ENCODE measurements at places on chromosomes 13 and 19.

DNA sequence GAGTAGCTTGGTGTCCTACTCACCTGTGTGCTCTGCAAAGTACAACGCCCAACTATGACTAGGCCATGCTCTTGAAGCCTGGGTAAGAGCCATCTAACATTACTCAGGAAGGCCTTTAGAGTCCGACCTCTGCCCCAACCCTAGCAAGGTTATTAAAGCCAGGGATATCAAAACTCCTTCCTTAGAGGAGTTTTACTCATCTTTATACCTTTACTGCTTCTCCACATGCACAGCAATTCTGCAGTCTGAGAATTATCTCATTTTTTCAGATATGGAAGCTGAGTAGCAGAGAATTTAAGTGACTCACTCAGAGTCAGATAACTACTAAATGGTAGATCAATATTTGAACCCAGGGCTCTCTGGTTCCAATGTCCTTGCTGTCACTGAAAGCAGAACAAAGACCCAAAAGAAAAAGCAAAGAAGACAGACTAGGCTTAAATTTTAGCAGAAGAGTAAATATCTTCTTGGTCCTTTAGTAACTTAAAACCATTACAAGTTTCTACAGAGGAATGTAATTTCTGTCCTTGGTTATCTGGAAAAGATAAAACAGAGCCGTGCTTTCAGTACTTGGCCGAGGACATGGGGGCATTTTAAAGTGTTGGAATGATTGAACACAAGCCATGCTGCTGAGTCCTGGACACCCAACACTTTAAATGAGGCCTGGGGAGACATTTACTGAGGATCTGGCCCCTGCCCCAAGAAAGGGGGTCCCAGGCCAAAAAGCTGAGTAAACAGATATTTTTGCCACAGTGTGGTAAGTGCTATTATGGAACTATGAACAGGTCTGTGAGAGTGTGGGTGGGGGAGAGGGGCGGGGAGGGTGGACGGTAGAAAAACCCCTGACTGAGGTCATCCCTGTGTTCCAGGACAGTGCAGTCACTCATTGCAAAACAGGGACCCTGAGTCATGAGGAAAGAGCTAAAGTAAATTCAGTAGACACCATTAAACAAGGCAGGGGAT lies 18.4 kb upstream of the KPNA3 start:
- no peak for DNase-seq

DNA sequence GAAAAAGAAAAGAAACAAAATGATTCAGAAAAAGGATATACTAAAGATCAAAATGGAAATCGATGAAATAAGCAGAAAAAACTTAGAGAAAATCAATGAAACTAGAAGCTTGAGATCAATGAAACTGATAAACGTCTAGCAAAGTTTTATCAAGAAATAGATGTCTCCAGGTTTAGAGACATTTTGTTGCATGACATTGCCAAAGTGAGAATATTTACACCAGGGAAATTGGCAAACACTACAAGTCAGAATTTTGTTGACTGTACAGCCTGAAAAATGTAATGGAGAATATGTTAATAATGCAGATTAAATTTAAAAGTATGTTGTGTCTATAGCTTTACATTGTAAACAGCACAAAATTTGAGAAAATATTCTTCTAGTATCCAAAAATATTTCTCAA lies 5.3 kb upstream of the ZNF599 start:
- no peak for DNase-seq

DNA sequence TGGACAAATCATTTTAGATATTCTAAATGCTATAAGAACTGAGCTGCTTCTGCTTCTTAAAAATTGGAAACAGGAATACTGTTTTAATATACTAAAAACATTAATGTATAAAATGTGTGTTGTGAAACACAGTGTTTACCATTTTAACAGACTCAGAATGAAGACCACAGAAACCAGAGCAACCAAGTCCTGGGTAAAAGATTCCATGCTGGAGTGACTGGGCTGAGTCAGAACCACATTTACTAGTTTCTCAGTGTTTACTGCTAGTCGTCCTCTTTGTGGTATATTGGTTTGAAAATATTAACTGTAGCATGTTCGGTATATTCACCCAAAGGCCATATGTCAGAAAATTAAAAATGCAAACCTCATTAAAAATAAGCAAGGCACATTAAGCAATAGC lies 31.9 kb downstream of the ANKRD10 start:
- DNase-seq = no peak

DNA sequence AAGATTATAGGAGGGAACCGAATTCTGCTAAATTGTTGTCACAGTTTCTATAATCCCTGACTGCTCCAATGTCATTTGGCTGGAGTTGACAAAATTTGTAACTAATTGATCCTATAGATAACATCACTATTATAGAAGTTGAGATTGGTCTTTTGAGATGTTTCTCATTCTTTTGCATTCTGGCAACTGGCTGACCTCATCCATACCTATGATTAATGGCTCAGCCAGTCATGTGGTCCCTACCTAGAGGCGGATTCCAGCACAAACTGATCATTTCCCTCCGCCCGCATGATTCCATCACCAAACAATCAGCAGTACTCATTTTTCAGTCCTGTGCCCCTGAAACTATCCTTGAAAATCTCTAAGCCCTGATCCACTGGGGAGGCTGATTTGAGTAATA lies 4.2 kb downstream of the PSG2 start:
- DNase-seq = no peak

GRCh38 chr19:49117677-49118564 lies 1.0 kb downstream of the C19orf73 start:
- DNase-seq = no peak

GRCh38 chr13:52852444-52852843 lies 4.0 kb upstream of the PCDH8 start:
- DNase-seq = no peak

GRCh38 chr13:83498481-83499190 lies 383.6 kb downstream of the SLITRK1 start:
- DNase-seq = no peak

- no peak for DNase-seq
Observed at GRCh38 chr13:75910591-75910990, 274.5 kb downstream of the LMO7 start.

DNA sequence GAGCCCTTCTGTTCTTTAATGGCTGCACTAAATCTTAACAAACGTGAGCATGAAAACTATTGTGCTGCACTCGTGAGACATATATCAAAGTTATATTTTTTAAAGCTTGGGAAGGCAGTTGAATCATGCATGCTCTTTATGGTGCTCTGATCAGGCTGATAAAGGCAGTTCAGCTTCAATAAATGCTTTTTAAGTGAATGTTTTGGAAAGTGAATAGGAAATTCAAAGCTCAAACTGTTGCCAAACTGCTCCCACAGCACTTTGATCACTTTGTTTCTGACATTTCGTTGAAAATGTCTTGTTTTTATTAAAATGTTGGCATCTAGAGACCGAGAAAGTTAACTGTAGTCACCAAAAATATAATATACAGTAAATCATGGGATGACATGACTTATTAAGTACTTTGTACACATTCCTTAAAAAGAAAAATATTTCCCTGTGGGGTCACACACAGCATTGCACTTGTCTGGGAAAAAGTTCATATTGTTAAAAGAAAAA lies 625.7 kb upstream of the PCDH9 start:
- no peak for DNase-seq

- no peak for DNase-seq
Observed at GRCh38 chr19:40232949-40233810, 6.7 kb upstream of the CCNP start.

GRCh38 chr19:52692431-52693008 lies 42.3 kb downstream of the ZNF611 start:
- no peak for DNase-seq

GRCh38 chr13:105050686-105051085 lies 1484.8 kb downstream of the EFNB2 start:
- no peak for DNase-seq

- no peak for DNase-seq
Observed at GRCh38 chr13:114064450-114065140, 67.8 kb downstream of the RASA3 start.

DNA sequence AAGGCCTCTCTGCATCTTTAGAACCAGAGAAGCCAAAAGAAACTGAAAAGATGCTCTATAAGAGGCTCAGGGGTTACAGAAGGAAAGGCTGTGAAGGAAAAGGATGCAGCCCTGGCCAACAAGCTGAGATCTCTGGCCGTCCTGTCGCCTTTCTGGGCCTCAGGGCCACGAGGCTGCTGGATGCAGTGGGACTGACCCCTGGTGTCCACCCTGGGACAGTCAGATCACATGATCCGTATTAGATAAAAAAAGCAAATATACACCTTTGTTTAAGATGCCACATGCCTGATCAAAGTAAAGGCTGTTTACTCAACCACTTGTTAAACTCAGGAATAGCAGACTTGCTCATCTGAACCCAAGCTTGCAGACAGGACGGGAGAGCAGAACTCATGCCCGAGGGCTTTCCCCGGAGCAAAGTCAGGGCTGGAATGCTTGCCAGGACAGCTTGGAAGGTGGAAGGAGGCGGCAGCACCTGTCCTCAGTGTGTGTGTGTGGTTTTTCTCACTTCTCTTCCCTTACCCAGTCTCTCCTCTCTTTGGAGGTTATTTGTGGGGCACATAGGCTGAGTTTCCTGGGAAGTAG lies 206.5 kb upstream of the TSHZ3 start:
- DNase-seq = no peak

- DNase-seq = no peak
Observed at GRCh38 chr13:32284927-32285632, 30.1 kb downstream of the ZAR1L start.

- no peak for DNase-seq
Observed at GRCh38 chr19:33424181-33424580, 50.7 kb downstream of the CEBPG start.

DNA sequence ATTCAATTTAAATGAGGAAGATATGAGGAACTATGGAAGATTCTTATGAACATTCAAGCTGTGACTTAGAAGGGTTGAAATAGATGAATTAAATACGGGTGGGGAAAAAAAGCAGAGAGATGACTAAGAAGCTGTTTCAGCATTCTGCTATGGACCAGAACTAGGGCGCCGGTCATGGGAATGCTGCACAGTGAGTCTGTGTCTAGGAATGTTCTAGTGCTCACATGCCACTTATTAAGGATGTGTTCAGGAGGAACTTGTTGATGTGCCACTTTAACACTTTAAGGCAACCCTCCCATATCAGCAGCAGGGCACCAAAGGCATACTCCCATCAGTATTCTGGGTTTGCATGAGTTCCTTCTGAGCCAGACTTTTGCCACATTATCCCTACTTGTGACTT lies 152.1 kb downstream of the POSTN start:
- no peak for DNase-seq

- no peak for DNase-seq
Observed at GRCh38 chr13:73107481-73107880, 48.7 kb downstream of the KLF5 start.

DNA sequence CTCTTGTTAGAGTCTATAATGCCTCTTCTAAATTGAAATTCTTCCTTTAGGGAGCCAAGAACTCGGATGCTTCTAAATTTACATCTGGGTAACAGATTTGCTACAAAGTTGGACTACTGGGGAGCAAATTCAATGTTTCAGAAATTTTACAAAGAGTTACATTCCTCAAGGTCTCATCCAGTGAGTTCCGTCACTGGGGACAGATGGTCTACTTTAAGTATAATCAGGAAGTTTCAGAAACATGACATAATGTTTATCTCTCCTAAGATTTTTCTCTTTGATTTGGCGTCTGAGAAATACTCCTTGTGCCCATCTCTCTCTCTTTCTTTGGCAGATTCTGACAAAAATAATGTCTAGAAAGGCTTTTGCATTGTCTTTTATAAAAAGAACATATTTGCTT lies 81.5 kb upstream of the MBNL2 start:
- no peak for DNase-seq

DNA sequence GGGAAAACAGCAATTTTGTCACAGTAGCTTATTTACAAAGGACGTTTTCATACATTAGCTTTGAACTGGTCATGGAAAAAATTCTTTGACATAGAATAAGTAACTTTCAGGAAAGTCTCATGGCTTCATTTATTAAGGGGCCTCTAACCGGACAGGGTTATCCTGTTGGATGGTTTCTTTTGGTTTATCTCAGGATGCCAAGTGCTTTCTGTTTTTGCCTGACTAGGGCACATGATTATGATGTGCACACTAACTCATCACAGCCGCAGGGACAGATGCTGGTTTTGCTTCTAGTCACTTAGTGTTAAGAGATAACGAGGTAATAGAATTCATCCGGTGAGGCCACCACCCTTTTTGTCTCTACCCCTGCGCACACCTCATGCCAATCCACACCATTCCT lies 53.0 kb downstream of the TGDS start:
- DNase-seq = no peak

- DNase-seq = no peak
Observed at GRCh38 chr19:33290956-33291622, 11.2 kb downstream of the CEBPA start.

DNA sequence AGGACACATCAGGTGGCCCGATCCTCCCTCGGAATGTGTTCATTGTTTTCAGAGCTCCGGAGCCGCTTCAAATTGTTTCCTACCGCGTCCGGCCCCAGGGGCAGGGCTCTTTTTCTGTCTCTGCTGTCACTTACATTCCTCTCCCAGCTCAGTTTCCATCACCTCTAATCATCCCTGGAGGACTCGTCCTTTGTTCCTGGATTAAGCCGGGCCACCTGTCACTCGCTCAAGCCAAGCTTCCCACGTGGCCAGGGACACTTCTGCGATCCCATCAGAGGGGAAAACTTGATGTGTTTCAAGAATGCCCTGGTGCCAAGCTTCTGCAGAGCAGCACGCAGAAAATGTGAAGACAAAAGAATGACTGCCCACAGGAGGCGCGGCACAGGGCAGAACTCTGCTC lies 13.5 kb downstream of the IL17D start:
- DNase-seq = no peak

GRCh38 chr19:40801426-40802299 lies 2.7 kb downstream of the EGLN2 start:
- no peak for DNase-seq

DNA sequence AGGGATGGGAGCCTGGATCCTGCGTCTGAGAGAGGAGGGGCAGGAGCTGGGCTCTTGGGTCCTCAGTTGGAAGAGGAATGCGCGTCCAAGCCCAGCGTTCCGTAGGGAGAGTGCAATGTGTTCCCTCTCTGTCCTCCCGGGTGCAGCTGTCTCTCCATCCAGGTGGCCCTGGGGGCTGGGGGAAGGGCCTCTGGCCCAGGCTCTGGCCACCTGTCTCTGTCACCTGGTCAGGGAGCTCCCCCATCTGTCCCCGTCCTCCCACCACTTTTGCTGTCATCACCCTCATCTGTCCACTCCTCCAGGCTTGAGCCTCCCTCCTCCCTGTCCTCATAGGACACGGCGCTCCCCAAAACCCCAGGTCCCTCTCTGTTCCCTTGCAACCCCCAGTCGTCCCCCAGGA lies 3.7 kb upstream of the SBK2 start:
- DNase-seq = no peak

DNA sequence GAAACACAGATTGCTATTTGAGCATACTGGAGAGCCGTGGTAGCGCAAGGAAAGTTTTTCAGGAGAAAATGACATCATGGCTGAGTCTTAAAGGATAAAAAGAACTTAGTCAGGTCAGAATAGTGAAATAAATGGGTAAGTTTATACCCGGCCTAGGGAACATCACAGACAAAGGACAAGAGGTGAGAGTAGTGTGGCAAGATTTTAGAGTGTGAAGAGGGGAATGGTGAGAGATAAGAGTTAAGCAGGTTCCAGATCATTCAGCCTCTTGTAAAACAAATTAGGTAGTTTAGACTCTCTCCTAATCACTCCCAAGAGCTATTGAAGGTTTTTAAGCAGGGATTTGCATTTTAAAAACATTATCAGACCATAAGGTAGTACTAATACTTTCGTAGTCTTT lies 116.0 kb upstream of the MAB21L1 start:
- DNase-seq = no peak

- no peak for DNase-seq
Observed at GRCh38 chr13:50141375-50141975, 126.2 kb downstream of the KCNRG start.

GRCh38 chr19:30444253-30444671 lies 72.1 kb downstream of the ZNF536 start:
- DNase-seq = no peak
